Liver (tissue), 10 donors: ENCODE measurements at places on chromosomes 2 and 18. TPM values are rescaled to one million over a fixed set of nuclear protein-coding genes. Genes with fewer than 3 reads are reported as not detected.

Gene HOXD4
- total RNA-seq, result not detected

Gene MTLN
- total RNA-seq, result 29.6 TPM

Gene DCDC2C
- total RNA-seq, result not detected

Gene INPP5D
- total RNA-seq, result 8.9 TPM

Gene LONRF2
- total RNA-seq, result 0.23 TPM

Gene SCYGR4
- total RNA-seq, result not detected

Gene UGT1A9
- 14.3 TPM for total RNA-seq

Gene CAVIN2
- total RNA-seq, result 20.7 TPM

Gene ITGB6
- total RNA-seq, result not detected

Gene CD207
- not detected for total RNA-seq

Gene REEP1
- 1.7 TPM for total RNA-seq

Gene MAPK4
- total RNA-seq, result under 0.01 TPM

Gene TRABD2A
- 0.84 TPM for total RNA-seq

Gene SLC5A7
- not detected for total RNA-seq

Gene FAM161A
- total RNA-seq, result 0.98 TPM

Gene REG3G
- not detected for total RNA-seq

Gene AGBL5
- total RNA-seq, result 4.7 TPM

Gene PPP1R1C
- total RNA-seq, result 16.9 TPM

Gene SPDYA
- total RNA-seq, result 0.67 TPM

Gene MAP3K19
- not detected for total RNA-seq

Gene SLC38A11
- total RNA-seq, result 2.9 TPM

Gene GLI2
- 0.08 TPM for total RNA-seq

Gene FRZB
- total RNA-seq, result 0.47 TPM

Gene TOGARAM2
- 0.19 TPM for total RNA-seq

Gene MC4R
- not detected for total RNA-seq

Gene AQP12A
- total RNA-seq, result not detected

Gene RBM45
- 6.6 TPM for total RNA-seq

Gene SLC9A2
- under 0.01 TPM for total RNA-seq

Gene GPAT2
- total RNA-seq, result 3.1 TPM

Gene VWA3B
- total RNA-seq, result not detected

Gene FAM210A
- 12.3 TPM for total RNA-seq

Gene SLC16A14
- total RNA-seq, result 3.7 TPM

Gene SERPINB2
- total RNA-seq, result not detected

Gene OTOS
- not detected for total RNA-seq

Gene DNMT3A
- 24.2 TPM for total RNA-seq

Gene DES
- total RNA-seq, result 0.23 TPM

Gene RNU2-63P
- total RNA-seq, result not detected

Gene CNGA3
- total RNA-seq, result not detected

Gene GPR39
- total RNA-seq, result 13.0 TPM

Gene LYG2
- total RNA-seq, result not detected

Gene PMAIP1
- total RNA-seq, result 5.5 TPM

Gene INHA
- 0.14 TPM for total RNA-seq

Gene SPP2
- 76.7 TPM for total RNA-seq

Gene IHH
- 0.75 TPM for total RNA-seq

Gene ALPI
- total RNA-seq, result not detected

Gene REG1B
- total RNA-seq, result not detected

Gene ADD2
- total RNA-seq, result 0.08 TPM
